ENCODE measurements at places on chromosomes 4 and X.

DNA sequence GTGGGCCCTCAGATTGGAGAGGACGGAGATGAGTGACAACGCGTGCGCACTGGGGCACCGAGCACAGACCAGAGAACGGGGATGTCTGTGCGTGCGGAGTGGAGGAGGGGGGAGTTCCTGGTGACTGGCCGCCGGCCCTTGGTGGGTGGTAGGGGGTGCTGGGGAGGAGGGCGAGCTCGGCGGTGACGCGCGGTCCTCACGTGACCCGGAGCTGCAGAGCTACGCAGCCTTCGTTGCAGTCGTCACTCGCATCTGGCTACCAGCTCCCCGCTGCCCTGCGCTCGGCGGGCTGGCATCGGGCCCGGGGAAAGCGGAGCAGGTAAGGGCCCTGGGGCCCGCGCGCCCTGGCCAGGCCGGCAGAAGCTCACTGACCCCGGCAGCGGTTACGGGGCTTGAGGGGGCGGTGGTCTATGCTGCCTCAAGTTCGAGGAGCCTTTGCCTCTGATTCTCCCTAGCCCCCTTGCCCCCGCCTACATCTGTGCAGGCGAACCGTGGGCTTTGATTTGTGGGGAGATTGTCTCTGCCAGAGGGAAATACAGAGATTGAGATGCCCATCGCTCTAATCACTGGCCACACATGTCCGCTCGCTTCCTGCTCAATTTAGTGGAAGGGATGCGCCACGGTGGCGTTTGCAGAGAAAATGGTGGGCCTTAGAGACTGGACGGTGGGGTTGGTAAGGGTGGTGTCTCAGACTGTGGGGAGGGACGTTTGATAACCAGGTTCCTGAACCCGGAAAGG, at the start of gene ARMCX4:
TSS of gene ARMCX4 (plus strand) at position 245 of the 738 bp plus-strand sequence. CDS start 3,134 bp downstream, outside the sequence.
- peak; percentile 46 for DNase-seq

DNA sequence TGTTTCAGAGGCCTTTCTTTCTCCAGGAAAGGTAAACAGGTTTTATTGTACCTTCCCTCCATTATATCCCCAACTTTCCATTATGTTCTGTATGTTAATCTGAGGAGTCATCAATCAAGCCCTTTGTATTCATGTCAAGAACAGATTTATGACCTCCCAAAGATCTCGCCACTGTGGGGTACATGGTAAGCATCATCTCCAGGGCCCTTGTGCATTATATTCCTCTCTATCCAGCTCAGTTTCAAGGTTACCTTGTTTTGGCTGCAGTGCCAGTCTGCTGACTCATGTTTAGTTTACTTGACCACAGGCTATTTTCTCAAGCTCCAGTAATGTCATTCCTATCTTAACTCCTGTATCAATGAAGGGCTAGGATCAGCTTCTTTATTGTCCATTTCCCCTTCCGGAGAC, 125.1 kb upstream of the FRMPD4 start:
- no peak for DNase-seq

DNA sequence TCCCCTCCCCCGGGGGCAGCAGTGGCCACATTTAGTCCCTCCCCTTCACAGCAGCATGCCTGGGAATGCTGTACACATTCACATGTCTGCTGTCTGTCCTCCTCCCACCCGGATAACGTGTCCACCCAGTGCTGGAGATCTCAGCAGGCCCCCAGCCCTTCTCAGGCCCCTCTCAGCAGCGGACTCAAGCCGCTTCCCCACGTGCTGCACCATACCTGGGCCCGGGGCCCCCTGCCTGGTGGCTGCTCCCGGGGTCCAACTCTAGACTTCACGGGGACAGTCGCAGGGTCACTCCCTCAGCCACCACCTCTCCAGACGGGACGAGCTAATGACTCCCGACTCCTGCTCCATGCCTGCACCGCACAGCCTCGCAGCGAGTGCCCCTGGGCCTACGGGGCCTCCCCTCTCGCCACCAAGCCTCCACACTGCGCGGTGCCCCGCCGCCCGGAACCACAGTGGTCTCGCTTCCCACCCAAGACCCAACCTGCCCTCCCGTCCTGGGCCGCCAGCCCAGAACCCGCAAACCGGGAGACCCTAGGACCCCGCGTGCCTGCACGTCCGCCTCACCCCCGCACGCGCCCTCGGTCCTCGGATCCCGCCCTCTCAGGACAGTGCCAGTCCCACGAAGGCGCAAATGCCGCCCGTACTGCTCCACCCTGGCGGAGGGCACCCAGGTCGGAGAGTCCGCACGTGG, 1.3 kb upstream of the PCGF3 start:
- no peak for DNase-seq

GRCh38 chr4:152255437-152255836, 280.5 kb downstream of the FBXW7 start:
- DNase-seq = no peak

DNA sequence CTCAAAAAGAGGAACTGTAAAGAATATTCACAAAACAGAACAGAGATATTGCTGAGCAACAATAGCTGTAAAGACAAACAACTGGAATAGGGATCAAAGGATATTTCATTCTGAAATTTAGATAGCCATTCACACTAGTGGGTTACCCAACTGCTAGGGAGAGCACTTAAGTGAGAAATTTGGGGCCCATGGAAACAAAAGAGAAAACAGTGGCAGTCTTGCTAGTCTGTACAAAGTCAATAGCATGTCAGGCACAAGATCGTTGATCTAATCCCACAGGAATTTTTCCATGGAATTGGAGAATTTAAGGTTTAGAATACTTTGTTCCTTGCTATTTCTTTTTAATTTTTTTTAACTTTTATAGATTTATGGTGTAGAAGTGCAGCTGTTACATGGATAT, 467.0 kb downstream of the PCDH18 start:
- no peak for DNase-seq

DNA sequence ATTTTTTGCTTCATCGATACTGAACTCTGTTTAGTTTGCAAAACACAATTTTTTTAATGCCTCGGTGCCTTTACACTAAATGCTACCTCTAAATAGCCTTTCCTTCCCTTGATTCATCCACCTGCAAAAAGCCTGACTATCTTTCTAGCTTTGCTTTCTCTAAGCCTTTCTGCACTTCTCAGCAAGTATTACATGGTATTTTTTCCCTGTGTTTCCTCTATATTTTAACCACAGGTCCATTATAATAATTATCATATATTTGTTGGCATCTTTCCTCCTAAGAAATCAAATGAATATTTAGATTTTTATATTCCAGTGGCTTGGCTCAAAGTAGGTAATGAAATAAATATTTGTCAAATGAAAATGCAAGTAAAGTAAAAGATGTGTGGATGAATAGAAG, 196.2 kb downstream of the ARHGAP24 start:
- no peak for DNase-seq

DNA sequence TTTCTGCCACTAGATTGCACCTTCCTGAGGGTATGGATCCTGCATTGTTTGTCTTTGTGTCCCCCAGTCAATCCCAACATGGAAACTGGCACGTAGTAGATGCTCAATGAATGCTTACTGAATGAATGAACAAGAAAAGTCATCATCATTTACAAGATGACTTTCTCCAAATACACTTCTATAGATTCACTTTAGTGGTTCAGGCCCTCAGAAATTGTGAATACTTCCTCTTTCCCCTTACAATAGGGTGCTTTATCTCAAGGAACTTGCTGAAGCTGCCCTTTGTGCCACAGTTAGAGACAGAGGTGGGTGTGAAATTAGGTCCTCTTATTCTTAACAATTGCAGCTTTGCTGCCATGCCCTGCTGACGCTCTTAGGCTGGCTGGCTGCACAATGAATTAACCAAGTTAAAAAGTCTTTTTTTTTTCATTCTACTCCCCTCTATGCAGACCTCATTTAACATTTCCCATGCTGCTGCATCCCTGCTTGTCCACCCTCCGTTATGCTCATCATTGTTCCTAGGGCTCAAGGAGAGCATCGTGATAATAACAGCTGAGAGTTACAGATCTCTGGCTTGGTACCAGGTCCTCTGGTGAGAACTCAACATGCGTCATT, 108.0 kb upstream of the ZNF518B start:
- no peak for DNase-seq

DNA sequence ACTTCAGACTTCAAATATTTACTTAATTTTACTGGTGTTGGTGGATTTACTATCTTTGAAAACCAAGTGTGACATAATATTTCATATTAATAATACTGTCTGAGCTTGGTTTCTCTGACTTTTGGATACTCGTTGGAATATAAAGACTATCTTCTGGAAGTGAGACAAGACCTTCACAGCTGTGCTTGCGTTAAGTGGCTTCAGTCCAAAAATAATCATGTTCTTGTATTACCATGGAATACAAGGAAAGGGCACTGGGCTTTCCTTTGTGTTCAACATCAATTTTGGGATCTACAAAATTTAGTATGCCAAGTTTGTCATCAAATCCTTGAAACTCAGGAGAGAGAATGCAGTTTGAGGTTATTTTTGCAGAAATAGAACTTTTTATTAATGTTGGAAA, 712.4 kb upstream of the LCORL start:
- no peak for DNase-seq

DNA sequence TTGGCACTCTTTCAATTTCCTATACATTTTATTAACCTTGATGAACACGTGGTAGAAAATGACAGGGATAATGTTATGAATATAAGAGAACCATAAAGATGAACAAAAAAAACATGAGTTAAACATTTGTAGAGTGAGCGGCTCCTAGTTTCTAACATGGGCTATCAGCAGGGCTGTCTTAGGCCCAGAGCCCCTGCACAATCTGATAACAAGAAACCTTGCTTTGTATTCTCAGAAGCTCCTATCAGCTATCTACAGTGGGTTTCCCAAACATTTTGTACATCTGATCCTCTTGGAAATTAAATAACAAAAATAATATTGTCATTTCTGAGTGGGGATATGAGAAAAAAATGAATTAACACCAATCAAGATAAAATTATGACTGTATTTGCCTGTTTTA, 10.6 kb upstream of the RBPJ start:
- DNase-seq = no peak

DNA sequence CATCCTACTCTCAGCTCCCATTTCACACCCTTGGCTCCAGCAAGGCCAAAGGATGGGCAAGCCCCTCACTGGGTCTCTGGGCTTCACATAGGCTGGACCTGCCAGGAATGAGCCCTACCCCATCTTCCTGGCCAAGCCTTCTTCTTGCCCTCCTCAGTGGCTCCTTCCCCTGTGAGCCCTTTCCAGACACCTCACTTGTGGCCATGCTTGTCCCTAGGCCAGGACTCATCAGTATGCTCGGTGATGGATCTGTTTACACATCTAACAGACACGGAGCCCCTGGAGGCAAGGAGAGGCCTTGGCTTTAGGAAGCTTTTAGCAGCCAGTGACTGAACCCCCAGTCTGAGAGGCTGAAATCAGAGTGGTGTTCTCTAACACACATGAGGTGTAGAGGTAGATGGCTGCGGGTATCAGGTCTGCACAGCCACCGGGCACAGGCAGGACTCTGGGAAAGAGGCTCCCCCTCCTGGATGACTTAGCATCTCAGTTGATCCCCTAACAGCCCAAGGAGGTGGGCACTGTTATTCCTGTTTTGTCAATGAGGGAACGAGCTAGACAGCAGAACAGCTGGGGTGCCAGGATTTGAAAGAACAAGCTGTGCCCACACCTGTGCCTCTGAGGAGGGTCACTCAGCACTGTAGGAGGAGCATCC, 44.8 kb downstream of the PPP2R2C start:
- DNase-seq = no peak

DNA sequence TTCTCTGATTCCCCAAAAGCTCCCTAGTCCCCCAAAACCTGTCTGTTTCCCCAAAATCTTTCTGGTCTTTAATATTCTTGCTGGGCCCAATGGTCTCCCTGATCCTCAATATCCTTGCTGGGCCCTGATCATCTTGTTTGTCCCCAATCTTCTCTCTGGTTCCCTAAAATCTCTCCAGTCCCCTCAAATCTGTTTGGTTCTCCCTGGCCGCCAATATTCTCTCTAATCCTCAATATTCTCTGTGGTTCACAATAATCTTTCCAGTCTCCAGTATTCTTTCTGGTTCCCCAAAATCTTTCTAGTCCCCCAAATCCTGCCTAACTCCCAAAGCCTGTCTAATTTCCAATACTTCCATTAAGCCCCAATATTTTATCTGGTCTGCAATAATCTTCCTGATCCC, 18.5 kb downstream of the P2RY8 start:
- no peak for DNase-seq

GRCh38 chr4:6546681-6547447, 28.1 kb upstream of the MAN2B2 start:
- peak; percentile 70 for DNase-seq

DNA sequence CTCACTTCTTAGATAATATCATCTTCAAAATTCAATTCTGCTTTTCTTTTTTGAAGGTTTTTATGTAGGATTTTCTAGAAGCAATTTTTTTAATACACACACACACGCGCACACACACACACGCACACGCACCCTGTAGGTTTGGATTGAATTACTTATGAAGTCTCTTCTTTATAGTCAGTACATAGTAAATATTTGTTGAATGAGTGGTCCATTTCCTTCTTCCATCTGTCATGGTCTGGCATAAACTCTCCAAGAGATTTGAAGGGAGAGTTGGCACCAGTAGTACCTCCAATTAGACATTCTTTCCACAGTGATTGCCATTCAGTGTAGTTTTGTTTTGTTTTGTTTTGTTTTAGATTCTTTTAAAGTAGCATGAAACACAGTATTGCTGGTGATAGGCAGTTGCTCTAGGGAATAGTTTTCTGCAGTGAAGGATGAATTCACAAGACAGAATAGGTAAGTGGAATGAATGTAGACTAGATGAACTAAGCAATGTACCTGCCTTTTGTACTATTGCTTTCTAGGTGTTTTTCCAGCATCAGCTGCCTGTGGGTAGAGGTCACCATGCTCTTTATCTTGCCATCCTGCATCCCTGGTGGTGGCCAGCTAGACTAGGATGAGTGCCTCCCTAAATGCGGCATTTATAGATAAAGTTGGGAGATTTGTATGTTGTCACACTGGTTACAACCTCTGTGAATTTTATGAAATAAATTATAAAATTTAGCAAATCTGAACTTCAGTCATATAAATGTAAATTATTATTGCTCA, 20.5 kb downstream of the PDLIM5 start:
- DNase-seq = no peak

GRCh38 chr4:74884266-74884665, 48.6 kb upstream of the PARM1 start:
- no peak for DNase-seq

GRCh38 chr4:159272273-159273140, 169.6 kb downstream of the RAPGEF2 start:
- no peak for DNase-seq

GRCh38 chr4:145058256-145058655, 39.7 kb downstream of the ANAPC10 start:
- no peak for DNase-seq

GRCh38 chr4:129950217-129950616, 854.3 kb downstream of the C4orf33 start:
- no peak for DNase-seq

- DNase-seq = no peak
These were observed 85.0 kb upstream of the FAM241A start for GRCh38 chr4:112060212-112060611.

GRCh38 chr4:89724716-89725115, 112.2 kb downstream of the SNCA start:
- DNase-seq = peak; percentile 29

DNA sequence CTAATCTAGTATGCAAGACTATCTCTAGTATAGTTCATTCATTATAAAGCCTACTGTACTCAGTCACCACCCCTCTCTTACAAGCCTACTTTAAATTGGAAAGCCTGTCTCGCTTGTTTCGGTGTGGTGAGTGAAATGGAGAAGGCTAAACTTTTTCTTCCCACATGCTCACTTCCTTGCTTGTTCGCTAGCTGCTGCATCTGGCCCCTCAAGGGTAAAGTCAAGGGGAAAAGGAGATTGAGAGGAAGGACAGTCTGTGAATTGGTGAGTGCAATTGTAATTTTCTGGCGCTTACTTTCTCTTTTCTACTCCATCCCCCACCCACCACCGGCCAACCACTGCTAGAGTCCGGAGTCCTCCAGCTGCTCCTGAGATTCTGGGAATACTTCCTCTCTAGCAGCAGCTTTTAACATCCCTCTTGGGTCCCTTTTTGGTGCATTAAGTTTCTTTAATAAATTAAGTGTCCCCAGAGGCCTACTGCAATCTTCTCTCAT, 12.1 kb upstream of the ARAP2 start:
- DNase-seq = no peak

Measured in putamen (tissue), 1 donor.